ENCODE measurements at places on chromosomes 11 and 22.
A peak's percentile ranks its signal among the peaks of the same experiment; 100 is the strongest.

DNA sequence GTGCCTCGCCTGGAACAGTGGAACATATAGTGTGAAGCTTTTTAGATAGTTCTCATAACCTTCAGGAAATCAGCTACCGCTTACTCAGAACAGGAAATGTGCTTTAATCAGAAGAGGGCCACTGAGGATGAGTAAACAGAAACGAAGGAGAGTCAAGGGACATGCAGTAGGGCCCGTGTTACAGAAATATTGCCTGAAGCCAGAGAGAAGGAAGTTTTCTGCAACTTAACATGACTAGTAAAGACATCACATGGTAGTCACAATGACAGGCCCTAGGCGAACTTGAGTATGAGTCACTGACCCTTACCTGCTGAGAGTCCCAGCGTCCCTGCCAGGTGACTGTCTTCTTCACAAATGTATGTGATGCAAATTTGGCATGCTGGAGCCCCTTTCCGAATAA lies 39.4 kb downstream of the CARD18 start:
- DNase-seq: no peak

DNA sequence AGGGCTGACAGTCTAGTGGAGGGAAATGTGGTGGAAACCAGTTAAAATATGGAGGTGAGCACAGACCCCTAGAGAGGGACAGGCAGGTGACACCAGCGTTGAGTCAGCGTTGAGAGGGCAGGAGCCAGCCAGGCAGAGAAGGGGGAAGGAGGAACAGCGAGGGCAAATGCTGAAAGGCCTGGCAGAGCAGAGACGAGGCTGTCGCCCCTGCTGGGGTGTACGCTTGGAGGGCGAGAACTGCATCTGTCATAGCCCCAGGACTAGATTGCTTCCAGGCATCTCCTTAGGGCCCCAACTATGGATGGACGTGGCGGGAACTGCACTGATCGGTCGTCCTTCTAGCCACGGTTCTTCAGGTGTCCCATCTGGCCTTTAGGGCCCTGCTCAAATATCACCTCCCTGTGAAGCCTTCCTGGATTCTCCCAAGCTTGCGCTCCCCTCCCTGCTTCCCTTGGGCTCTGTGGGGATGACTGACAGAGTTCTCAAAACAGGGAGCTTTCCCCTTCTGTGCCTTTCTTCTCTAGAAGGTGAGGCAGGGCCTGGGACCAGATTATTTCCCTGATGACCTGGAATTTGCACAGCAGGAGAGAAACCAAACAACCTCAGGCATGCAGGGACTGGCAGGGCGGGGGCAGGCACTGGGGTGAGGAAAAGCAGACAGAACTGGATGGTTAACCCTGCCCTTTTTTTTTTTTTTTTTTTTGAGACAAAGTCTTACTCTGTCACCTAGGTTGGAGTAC lies 11.1 kb downstream of the SYNGR1 start:
- DNase-seq: no peak

- DNase-seq: no peak
Observed at GRCh38 chr11:46894506-46894905, 23.8 kb downstream of the LRP4 start.

DNA sequence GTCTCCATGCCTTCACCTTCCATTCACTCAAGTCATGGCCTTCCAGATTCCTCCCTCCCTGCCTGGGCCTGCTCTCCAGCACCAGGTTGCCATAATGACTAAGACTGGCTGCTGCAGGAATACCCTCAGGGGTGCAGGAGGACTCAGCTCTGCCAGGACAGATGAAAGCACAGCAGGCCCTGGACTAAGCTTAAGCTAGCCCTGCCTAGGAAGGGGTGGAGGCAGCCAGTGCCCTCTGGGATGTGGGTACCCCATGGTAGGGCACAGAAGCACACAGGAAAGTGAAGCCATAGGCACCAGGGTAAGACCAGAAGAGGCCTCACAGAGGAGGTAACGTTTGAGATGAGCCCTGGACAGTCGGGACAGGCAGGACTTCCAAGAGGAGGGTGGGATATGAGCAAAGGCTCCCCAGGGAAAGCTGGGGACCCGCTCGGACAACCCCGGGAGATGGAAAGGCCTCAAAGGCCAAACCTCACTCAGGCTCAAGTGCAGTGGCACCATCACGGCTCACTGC lies 3.0 kb upstream of the RIN1 start:
- DNase-seq: no peak

DNA sequence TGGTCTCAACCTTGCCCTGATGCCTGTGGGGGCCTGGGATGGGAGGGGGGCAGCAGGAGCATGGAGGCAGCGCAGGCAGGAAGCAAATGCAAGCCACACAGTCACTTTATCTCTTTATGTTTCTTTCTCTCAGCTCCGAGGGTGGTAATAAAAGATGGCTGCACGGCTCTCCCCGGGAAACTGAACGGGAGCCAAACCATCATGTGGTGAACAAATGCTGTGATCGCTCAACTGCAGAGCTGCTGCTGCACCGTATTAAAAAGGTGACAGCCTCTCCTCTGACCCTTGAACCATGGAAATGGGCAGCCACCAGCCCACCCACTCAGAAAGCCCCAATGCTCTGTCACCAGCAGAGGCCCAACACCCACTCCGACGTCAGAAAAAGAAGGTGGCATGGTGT lies 110.0 kb downstream of the TIMP3 start:
- DNase-seq: no peak

- DNase-seq: no peak
Observed at GRCh38 chr11:45677770-45678512, 12.5 kb upstream of the CHST1 start.

GRCh38 chr11:108654994-108655631 lies 9.8 kb upstream of the DDX10 start:
- peak; percentile 22 for DNase-seq

- no peak for DNase-seq
Observed at GRCh38 chr11:72102631-72102945, 509 bp downstream of the LAMTOR1 start.

GRCh38 chr11:79087238-79087960 lies 353.4 kb downstream of the TENM4 start:
- DNase-seq: peak; percentile 8

GRCh38 chr11:75503531-75504099 lies 22.1 kb downstream of the GDPD5 start:
- no peak for DNase-seq

- DNase-seq: no peak
Observed at GRCh38 chr22:38243007-38243765, 29.6 kb downstream of the TMEM184B start.

GRCh38 chr11:79244241-79244772 lies 196.5 kb downstream of the TENM4 start:
- DNase-seq: peak; percentile 1

DNA sequence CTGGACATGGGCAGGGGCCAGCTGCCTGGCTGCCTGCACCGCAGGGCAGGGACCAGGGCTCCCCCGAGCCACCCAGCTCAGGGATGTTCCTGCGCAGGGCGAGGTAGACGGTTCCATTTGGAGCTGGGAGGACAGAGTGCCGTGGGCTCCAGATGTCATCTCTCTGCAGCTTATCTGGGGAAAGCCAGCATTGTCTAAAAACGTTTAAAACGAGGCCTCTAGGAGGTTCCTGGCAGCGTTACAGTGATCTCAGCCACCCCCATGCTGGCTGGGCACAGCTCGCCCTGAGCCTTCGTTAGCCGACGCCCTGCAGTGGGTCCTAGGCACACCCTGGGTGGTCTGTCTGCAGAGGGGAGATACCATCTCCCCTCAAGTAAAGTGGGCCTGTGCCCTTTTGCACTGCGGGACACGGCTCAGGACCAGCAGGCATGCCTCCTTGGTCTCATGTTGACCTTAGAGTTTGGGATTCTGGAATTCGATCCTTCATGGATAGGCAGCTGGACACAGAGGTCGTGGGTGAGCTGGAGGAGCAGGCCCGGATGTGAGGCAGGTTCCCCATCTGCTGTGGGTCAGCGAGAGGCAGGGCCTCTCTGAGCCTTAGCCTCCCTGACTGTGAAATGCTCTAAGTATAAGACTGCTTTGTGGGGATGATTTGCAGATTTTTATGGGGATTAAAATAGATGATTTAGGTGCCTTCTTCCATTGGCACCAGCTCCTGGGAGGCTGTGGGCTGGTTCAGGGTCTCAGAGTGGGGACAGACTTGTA lies 14.1 kb downstream of the SYNGR1 start:
- no peak for DNase-seq

DNA sequence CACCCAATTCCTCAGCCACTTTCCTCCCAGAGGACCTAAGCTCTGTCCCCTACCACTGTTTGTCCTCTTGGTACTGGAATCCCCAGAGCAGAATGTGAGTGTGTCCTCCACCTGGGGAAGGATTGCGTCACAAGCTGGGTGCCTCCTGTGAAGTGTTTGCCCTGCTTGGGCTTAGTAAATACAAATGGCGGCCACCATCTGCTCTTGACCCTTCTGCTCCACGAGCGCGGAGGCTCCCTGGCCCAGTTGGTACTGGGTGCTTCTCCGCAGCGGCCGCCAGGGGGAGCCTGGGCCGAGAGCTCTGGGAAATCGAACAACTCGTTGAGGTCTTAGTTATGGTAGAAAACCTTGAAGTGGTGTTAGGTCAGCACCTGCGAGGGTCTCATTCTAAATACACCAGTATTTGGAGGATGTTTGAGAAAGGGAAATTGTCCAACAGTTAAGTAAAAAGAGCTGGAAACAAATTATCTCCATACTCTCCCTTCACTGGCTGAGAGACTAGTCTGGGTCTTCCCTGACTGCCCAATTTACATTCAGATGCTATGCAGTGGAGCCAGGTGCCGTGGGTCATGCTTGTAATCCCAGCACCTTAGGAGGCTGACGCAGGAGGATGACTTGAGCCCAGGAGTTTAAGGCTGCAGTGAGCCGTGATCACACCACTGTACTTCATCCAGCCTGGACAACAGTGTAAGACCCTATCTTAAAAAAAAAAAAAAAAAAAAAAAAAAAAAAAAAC lies 74.6 kb upstream of the TEAD1 start:
- DNase-seq: no peak

DNA sequence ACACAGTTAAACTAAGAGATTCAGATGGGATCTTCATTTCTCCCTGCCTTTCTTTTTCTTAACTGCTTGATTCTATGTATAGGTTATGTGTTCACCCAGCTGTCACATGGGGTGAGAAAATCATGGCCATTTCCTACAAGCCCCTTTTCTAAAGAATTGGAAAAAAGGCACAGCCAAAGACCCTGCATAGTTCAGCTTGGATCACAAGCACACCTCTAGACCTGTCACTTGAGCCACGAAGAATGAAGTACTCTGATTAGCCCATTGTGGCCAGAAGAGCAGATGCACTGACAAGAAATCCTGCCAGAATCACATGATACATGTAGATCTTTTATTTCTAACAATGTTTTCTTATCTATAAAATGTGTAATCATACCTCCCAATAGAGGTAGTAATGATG lies 69.7 kb downstream of the RAB38 start:
- DNase-seq: no peak

DNA sequence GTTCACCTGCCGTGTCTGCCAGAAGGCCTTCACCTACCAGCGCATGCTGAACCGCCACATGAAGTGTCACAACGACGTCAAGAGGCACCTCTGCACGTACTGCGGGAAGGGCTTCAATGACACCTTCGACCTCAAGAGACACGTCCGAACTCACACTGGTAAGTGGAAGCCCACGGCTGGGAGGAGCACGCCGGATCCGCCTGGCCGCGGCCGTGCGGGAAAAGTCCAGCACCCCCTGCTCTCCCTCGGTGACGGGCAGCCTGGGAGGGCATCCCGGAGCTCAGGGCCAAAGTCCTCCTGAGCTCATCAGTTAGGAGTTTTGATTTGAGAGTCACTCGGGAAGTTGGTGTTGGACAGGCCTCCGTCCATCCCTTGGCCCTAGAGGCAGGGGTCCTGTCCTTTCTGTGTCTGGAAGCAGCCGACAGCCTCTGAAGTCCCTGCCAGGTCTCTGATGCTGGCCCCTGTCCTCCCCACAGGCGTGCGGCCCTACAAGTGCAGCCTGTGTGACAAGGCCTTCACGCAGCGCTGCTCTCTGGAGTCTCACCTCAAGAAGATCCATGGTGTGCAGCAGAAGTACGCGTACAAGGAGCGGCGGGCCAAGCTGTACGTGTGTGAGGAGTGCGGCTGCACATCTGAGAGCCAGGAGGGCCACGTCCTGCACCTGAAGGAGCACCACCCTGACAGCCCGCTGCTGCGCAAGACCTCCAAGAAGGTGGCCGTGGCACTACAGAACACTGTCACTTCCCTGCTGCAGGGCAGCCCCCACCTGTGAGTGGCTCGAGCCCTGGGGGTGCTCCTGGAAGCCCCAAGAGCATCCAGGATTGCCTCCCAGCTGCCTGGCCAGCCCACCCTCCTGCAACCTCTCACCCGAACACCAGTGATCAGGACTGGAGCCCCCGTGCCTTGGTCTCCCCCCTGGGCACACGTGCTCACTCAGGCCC lies 8.0 kb downstream of the OVOL1 start:
- DNase-seq: no peak

DNA sequence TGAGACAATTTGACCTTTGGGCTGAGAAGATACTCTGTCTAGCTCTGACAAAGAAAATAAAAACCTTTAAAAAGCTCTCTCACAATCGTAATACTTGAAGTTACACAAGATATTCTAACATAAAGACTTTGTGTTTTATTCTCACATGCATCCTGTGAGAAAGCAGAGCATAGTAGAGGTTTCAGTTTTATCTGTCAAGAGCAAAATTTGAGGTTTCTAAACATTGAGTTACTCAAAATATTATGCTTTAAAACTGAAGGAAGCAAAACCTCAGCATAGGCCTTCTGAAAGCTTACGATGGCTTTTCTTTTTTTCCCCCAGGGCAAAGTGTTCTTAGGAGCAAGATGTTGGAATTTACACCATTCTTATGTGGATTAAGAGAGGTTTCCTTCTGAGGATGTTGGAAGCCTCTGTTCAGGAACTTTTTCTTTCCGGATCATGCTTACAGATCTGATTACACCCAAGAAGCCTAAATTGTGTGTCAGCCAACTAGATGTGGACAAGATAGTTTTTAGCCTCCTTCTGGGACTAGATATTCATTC lies 15.0 kb upstream of the OR51M1 start:
- DNase-seq: no peak

GRCh38 chr11:102111011-102111786 lies 952 bp downstream of the YAP1 start:
- no peak for DNase-seq

DNA sequence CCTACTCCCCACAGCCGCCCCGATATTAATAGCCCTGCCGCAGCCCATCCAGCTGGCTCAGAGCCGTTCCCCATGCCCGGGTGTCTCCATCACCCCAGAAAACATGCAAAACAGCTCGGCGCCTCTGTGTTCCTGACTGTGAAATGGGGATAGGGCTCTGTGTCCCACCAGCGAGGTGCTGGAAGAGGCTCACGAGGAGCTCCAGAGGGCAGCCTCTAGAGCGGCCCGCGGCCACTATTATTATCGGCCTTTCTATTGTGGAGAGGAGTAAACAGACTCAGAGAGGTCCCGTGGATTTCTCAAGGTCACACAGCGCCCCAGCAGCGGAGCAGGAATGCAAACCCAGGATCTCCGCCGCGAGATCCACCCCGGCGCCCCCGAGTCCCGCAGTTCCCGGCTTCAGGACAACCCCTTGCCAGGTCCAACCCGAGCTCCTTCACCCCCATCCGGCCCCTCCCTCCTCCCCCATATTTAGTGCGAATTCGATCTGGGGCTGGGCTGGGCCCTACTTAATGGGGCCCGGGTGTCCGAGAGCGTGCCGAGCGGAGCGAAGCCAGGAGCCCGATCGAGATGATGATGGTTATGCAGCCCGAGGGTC lies at the start of gene ACTN3:
ACTN3 (plus strand) TSS at position 536 of the 598 bp plus-strand sequence; CDS start at position 571, 35 bp downstream.
- DNase-seq: no peak

Data from HS-27A (cell line).